ENCODE measurements at places on chromosomes 3 and 15.
A peak's percentile ranks its signal among the peaks of the same experiment; 100 is the strongest.

DNA sequence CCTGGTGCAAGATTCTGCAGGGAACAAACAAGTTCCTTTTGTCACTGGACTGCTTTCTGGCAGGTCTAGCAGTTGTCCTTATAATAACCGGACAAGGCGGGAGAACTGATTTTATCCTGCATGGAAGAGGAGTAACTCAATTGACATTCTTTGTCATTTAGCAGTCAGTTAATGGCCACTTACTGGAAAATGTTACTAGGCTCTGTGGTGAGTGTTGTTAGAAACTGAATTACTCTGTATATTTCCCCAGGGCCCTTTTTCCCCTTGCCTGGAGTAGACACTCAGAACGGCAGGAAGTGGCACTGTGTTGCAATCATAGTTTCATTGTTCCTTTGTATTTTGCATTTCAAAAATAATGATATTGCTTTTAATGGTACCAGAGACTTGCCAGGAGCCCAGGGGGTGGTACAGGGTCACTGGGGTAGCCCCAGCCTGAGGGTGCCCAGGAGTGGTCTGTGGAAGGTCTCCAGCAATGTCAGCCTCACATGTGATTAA, 318.6 kb upstream of the LRRFIP2 start:
- no peak for DNase-seq

DNA sequence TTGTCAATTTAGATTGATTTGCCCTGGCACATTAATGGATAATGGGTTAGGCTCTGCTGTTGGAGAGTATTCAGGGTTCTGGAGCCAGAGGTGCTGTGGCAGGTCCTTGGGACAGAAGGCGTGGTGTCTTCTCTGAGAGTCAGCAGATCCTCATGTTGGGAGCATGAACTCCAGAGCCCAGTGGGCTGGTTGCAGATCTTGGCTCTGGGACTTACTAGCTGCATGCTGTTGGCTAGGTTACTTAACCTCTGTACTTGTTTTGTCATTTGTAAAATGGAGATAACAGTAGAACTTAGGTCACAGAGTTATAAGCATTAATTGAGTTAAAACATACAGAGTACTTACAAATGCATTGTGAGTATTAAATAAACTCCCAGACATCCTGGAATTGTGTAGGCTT, 77.6 kb downstream of the CCK start:
- DNase-seq: no peak

GRCh38 chr3:195163719-195164572, 107.0 kb downstream of the XXYLT1 start:
- DNase-seq: no peak

DNA sequence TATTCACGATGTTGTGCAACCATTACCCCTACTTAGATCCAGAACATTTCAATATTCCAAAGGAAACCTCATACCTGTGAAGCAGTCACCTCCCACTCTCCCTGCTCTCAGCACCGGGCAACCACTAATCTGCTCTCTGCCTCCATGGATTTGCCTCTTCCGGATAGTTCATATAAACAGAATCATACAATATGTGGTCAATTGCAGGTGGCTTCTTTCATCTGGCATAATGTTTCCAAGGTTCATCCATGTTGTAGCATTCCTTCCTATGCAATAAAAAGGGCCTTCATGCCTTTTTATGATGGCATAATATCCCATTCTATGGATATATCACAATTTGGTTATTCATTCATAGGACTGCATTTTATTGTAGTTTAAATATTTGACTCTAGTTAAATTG, 23.9 kb downstream of the CA12 start:
- DNase-seq: no peak

DNA sequence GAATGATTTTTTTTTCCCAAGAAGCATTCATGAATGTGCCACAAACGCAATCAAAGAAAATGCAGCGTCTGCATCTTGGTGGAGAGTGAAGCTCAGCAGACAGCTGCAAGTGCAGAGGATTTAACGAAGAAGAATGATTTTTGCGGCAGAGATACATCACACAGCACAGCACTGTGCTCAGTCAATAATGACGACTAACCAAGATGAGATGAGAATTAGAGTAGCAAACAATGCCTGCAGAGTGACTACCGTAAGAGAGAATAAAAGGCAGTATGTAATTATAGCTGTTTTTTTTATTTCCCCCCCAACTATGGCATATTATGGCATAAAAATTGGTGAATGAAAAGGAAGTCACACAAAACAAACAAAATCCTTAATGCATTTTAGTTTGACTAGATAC, 218.0 kb upstream of the ROBO1 start:
- DNase-seq: no peak

DNA sequence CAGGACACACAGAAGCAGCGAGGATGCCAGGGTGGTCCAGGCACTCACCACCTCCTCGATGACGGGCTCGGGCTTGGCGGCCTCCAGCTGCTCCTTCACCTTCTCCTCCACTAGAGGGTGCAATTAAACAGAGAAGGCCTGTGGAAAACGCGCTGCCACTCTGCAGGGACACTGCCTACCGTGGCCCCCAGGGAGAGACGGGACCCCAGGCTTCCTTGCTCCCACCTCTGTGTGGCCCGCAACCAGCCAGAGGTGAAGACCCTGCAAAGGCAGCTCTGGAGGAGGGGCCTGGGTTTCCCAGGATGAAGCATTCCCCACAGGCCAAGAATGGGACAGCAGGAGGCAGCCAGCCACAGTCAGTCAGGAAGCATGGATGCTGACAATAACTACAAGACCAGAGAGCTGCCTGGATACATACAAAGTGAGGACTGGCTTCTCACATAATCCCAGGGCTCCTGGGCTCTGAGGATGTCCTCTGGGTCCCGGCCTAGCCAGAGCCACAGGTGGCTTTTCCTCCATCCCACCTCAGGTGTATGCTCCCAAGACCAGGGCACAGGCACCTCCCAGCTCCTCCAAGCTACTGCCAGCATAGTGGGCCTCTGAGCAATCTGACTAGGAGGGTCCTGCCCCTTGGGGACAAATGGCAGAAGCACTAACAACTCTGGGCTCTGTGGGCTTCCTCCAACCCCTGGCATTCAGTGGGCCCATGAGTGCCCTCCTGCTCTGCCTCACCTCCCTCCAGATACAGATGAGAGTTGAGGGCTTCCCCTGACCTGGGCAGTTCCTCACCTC, 46.2 kb downstream of the PTH1R start:
- peak; percentile 24 for DNase-seq

- DNase-seq: no peak
Measured at GRCh38 chr3:185342459-185343174, 20.3 kb upstream of the MAP3K13 start.

DNA sequence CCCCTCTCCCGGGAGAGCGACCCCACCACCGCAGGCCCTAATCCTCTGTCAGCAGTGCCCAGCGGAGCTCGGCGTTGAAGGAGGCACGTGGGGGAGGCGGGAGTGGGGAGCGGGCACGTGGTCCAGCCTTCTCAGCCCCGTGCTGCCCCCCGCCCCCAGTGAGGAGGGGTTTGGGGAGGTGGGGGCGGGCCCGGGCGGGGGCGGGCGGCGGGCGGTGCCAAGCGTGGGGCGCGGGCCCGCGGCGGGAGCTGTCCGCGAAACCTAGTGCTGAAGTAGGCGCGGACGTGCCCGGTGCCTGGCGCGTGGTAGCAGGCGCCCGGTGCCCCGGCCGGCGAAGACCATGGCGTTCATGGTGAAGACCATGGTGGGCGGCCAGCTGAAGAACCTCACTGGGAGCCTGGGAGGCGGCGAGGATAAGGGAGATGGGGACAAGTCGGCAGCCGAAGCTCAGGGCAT, at the start of gene CPLX3:
CPLX3 (plus strand) TSS at position 264 of the 456 bp plus-strand sequence; CDS start at position 341, 77 bp downstream.
- peak; percentile 53 for DNase-seq

DNA sequence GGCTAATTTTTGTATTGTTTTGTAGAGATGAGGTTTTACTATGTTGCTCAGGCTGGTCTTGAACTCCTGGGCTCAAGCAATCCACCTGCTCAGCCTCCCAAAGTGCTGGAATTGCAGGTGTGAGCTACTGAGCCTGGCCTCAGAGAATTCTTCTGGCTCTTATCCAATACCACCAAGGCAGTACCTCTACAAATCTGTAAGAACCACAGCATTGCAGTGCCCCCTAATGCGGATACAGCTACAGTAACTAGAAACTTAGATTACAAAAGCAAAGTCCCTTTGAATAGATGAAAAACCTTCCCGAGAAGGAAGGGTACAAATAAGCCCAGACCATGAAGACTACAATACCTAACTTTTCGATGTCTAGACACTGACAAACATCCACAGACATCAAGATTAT, 107.9 kb upstream of the DPPA4 start:
- DNase-seq: no peak

All from neuronal stem cell (in vitro differentiated cells).